AG09319 (cell line): ENCODE measurements at places on chromosomes 2 and 18.

DNA sequence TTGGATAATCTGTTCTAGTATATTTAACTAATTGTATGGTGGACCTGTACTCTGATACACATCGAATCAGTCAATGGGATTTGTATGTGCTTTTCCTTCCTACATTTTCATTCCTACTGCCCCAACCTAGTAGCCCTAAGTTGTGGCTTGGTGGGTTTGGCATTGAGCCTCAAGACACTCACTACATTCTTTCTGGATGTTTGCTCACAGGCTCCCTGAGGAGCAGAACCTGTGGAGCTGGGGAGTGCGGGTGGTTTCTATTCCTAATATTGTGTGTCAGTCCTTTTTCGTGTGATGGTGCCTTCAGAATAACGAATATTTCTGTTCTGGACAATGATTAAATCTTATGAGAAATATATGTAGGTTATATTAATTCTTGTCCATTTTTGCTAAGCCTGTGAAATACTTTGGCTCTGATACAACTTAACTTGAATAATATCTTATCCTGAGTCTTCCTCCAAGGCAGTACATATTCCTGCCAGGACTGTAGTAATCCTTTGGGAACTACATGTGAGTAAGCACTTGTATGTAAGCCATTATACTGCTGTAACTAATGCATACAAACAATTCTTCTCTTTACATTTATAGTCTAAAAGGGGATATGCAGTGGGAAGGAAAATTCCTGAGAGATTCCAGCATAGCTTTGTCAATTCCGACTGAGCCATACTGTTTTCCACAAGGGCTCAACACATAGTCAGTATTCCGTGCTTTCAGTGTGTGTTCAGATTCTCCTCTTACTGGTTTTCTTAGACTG is 150.6 kb downstream of the AGPS start:
- peak; percentile 7 for DNase-seq

DNA sequence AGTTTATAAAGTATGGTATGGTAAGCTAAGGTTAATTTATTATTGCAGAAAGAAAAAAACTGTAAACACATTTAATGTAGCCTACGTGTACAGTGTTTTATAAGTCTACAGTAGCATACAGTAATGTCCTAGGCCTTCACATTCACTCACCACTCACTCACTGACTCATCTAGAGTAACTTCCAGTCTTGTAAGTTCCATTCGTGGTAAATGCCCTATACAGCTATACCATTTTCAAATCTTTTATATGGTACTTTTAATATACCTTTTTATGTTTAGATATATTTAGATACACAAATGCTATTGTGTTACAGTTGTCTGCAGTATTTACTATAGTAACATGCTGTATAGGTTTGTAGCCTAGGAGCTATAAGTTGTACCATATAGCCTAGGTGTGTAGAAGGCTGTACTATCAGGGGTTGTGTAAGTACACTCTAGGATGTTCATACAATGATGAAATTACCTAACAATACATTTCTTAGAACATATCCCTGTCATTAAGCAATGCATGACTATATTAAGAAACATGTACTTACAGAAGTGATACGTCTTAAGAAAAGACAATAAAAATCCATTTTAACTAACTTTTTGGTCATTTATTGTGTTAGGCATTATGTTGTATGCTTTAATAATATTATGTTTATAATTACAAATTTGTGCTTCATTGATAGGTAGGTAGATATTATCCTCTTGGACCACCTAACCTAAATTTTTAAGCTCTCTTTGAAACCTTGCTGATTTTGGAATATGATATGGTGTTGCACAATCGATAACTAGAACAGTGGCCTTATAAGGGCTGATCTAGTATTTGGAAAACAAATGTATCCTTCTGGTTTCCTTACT is 51.9 kb downstream of the VRK2 start:
- DNase-seq = no peak

- DNase-seq = no peak
Observed at GRCh38 chr18:69528435-69528834, 127.7 kb downstream of the DOK6 start.

DNA sequence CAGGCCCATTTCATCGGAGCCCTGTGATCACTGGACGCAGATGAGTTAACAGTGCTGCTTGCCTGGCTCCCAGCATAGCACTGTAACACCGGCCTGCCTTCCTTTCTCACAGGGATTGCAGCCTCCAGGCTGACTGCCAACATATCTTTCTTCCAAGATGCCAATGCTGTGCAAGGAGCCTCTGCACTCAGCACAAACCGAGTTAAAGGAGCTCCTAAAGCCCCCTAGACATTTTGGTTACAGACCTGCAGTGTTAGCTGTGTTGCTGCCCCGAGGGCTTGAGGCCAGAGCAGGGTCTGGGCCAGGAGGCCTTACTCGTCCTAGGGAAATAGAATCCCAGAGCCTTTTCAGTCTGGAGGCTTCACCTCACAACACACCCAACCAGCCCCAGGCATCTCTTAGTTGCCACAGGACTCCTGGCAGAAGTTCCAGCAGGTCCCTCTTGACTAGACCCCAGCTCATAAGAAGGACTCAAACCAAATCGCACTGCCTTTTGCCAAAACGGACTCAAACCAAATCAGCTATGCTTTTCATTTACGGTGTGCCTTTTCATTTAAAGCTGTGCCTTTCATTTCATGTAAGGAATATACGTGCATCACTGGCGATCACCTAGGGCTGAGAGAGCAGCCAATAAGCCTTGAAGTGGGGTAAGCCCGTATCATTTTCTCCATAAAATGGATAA is 58.4 kb upstream of the EML4 start:
- no peak for DNase-seq

DNA sequence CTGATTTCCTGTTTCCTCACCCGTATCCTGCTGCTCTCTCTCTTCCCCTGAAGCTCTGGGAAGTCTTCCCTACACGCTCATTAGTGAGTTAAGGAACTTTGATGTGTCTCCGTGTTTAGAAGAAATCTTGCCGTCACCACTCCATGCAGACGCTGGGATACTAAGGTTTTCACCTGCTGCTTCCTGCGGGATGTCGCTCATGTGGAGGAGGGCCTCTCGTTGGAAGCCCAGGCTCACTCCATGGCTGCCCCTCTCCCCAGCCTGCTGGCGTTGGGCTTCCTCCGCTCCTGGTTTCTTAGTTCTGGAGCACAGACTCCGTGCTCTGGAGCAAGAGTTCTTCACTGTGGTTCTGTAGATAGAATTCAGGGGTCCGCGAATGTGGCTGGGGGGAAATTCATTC is 326.3 kb downstream of the GBX2 start:
- DNase-seq = no peak

GRCh38 chr2:6510532-6510931 is 355.2 kb downstream of the CMPK2 start:
- no peak for DNase-seq

DNA sequence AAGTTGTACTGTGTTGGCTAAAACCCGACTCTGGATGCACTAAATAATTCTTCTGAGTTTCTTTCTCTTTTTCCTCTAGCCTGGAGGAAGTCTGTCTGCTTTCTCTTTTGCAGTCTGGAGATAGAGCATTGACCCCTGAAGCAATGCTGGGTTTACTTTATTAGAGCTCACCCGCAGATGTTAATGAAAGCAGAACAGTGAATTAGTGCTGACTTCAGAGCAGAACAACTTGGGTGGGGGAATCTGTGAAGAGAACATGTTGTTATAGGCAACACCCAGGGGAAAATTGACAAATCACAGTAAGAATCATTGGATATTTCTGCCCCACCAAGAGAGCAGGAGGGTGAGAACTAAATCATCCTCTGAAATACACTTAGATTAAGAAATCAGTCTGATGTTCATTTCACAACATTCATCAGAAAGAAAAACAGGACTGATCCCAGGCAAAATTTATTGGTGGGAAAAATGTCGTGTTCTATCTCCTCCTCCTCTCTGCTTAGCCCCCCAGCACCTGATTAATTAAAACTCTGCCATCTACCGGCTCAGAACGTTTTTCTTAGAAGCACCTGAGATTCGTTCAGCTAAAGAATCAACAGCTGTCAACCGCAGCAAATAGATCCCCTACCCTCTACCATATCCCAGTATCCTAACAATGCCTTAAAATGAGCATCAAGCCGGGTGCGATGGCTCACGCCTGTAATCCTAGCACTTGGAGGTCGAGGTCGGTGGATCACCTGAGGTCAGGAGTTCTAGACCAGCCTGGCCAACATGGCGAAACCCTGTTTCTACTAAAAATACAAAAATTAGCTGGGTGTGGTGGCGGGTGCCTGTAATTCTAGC is 165.1 kb downstream of the FMNL2 start:
- no peak for DNase-seq

DNA sequence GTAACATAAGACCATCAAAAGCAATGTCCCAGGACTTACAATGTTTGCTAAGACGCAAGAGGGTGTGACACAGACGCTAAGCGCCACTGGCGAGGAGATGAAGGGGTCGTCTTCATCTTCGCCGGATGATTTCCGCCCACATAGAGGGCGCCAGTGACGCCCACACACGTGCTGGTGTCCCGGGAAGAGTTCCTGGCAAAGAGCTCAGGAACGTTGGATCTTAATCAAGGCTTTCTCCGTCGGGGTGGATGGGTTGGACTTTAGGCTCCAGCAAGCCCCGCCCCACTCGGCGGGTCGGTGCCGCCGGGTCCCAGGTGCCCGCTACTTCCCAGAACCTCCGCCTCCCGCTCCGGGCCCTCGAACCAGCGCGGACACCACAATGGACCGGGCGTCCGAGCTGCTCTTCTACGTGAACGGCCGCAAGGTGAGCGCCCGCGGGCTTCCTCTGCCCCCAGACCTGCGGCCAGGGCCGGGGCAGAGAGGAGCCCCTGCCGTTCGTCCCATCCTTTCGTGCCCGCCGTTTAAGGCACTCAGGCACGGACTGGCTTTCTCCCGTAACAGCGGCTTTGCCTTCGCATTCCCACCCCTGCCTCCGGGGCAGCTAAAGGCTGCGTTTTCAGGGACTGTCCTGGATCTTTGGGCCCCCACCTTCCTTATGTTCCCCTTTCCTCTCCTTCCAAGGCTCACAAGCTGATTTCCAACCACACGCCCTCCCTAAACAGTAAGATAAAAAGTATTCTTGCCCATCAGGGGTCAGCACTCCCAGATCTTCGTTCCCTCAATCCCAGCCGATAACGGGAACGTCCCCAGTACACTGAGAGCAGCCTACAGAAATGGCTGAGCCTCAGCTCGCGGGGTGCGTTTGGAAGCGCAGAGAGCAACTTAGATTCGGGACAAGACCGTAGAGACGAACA is at the start of gene AOX1:
Gene AOX1, plus strand, starts transcription at position 285 of the 914 bp plus-strand sequence. Its CDS starts 95 bp downstream, at position 380.
- no peak for DNase-seq

DNA sequence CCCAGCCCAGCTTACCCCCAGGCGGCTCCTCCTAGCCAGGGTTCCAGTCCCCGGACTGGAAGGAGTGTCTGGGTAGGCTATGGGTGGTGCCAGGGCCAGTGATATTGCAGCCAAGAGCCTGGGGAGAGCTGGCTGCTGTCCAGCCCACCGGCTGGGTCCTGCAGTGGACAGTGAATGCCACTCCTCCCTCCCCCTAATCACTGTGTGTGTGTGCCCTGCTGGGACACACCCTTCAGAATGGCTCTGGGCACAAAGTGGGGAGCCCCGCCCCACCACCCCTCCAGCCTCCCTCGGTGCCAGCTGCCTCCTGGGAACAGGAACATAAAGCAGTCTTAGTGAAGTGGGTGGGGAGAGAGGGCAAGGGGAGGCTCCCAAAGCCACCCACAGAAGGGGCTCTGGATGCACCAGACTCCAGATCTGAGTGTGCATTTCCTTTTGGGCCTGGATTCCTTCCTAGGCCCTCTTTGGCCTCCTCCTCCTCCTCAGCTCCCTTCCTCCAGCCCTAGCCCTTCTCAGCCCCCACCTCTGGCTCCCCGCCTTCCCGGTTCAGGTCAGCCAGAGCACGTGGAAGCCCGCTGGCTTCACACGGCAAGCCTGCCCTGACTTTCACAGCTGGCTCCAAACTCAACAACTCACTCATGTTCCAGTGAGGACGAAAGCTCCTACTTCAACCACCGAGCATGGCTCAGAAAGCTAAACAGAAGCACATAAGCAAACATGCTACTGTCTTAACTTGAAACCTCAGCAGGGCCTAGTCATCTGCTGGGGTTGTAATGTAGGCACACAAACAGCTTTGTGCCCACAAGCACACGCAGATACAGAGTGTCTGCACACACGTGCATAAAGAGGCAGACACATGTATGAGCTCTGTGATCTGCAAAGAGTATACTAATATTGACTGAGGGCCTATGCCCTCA is 209.2 kb upstream of the SMAD2 start:
- no peak for DNase-seq

- DNase-seq = no peak
Observed at GRCh38 chr2:20429528-20429927, 17.3 kb upstream of the RHOB start.

- DNase-seq = no peak
Observed at GRCh38 chr18:45275367-45276113, 339.7 kb upstream of the SLC14A2 start.

DNA sequence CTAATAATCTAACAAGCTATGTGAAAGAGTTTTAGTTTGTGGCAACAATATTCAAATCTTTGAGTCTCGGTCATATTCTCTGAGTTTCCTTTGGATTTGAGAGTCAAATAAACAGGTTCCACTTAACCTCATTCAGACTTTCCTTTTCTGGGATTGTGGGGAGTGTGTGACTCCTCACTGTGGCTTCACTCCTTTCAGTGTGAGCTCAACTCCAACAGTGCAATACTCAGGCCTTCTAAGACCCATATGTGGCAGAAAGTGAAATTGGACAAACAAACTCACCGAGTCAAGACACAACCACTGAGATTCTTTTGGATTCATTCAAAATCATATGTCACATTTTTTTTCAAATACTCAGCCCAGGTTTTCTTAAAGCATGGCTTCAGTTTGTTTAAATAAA is 25.4 kb downstream of the SLC9A4 start:
- no peak for DNase-seq

DNA sequence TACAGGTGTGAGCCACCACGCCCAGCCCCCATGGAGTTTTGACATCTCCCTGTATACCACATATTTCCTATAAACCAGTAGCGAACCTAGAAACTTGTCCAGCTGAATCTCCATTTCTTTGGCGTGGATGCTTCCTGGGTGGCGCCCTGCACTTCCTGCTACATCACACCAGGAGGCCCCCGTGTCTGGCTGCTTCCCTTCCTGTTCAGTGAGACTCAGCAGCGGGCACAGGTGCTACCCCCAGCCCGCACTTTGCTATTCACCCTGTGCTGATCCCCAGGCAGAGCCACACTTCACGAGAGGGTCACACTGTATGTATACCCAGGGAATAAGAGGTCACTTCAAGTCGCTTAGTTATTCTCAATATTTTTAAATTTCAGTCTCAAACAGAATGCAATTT is 35.0 kb downstream of the CYP27C1 start:
- DNase-seq = no peak

GRCh38 chr2:73043276-73043675 is 28.2 kb downstream of the SFXN5 start:
- DNase-seq = no peak

DNA sequence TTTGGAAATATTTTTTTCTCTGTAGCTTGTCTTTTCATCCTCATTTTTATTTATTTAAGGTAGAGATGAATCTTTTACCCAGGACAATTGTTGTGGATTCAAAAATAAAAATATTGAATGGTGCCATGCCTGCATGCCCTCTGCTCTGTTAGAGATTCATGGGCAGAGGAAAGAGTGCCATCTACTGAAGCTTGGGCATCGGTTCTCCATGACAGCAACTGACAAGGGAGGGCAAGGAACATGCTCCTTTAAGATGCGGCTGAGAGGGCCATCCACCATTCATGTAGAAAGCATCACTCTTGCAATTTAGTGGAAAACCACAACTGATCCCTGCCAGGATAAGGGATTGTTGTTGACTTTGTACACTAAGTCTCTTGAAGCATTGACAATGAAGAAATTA is 79.9 kb downstream of the PARD3B start:
- DNase-seq = no peak

- peak; percentile 36 for DNase-seq
Observed at GRCh38 chr2:217934321-217935131, 68.3 kb downstream of the TNS1 start.
